ENCODE measurements at places on chromosomes 6 and 20. TPM values are rescaled to one million over a fixed set of nuclear protein-coding genes. Genes with fewer than 3 reads are reported as not detected.

Gene JPH2
- total RNA-seq = 4.2 TPM

Gene SULF2
- total RNA-seq = 65.2 TPM

Gene SLC17A3
- not detected for total RNA-seq

Gene FNDC1
- 0.40 TPM for total RNA-seq

Gene MRPS18A
- total RNA-seq = 46.0 TPM

Gene KAT14
- total RNA-seq = 22.2 TPM

All from mesothelial cell of epicardium (in vitro differentiated cells).